GM12891 (cell line): ENCODE measurements at places on chromosomes 2 and 18.

DNA sequence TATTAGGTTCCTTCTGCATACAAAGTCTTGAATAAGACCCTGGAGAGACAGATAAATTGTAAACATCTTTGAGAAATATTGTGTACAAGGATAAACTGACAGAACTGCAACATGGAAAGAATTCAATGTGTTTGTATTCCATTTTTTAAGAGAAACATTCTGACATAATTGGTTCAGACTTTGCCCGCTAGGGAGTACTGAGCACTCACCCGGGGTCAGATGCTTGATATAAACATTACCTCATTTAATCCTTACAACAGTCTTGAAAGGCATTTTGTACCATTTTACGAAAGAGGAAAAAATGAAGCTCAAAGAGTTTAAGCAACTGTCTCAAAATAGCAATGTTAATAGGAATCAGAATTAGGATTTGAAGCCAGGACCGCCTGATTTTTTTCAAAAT, 416.7 kb upstream of the CRIM1 start:
- no peak for DNase-seq

- no peak for DNase-seq
These were observed 5.2 kb downstream of the EML6 start for GRCh38 chr2:54728669-54729120.

DNA sequence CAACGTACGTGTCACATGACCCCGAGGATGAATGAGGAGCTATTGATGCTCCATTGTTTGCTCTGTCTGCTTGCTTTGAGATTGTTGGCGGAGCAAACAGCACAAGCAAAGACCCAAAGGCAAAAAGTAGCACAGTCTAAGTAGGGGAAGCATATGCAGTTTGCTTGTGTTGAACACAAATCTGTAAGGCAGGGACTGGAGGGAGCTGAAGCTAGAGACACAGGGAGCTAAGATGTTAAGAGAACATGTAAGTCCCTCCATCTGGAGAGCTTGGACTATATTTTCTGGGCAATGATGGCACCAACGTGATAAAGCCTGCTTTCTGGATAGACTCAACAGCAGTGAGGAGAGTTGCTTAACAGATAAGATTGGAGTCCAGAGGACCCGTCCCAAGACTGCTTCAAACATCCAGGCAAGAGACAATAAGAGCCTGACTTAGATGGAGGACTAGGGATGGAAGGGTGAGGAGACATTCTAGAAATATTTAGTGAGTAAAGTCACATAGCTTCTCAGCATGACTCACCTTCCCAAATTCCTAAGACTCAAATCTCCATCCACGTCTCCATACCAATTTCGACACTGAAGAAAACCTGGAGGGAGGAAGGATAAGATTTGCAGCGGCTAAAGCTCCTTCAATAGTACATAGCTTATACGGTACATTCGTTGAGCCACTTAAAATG, 88.1 kb upstream of the KLF7 start:
- no peak for DNase-seq

DNA sequence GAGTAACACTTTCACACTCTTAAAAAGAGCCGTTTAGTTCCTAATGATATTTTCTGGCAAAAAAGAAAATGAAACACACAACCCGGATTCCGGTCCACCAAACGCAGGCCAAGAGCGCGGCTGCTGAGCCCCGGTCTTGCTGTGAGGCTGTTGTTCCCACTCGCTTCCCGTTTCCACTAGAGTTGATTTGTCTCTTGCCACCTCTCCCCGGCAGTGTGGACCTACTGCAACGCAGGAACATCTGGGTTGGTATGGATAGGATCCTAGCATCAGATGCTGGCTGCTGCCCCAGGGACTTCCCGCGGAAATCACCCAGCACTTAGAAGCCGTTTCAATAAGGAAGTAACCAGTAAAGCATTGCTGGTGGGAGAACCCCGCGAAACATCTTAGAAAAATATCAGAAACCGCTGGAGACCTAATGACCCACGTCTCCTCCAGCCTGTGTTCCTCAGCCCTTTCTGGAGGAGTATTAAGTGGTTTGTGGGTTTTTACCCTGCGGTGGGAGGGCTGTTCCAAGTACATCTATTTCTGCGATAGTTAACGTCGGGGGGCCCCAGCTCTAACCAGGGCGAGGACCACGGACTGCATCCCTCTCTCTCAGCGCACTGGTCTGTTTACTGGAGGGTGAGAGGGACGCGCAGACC, 939 bp downstream of the DOCK10 start:
- peak; percentile 35 for DNase-seq

DNA sequence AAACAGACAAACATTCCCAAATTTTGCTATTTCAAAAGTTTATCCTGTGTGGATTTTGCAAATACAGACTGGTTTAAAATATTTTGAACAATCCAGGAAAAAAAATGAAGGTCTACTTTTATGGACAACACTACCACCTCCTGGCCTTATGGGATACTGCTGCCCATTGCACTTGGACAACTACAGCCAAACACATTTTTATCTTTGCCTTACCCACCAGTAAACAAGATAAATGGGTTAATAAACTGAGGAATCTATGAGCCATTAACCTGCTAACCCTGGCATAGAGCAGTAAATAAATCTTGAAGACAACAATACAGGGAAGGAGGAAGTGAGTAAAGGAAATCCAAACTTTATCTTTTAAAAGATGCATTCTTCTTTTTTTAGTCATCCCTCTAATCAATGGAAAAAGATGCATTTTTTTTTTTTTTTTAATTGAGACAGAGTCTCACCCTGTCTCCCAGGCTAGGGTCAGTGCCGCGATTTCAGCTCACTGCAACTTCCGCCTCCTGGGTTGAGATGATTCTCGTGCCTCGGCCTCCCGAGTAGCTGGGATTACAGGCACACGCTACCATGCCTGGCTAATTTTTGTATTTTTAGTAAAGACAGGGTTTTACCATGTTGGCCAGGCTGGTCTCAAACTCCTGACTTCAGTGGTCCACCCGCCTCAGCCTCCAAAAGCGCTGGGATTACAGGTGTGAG, 2.1 kb upstream of the SPIRE1 start:
- no peak for DNase-seq

GRCh38 chr2:203532957-203533658, 2.0 kb downstream of the RAPH1 start:
- DNase-seq, result no peak

GRCh38 chr2:219918944-219919343, 291.5 kb downstream of the SLC4A3 start:
- no peak for DNase-seq

GRCh38 chr2:102028470-102028869, 36.7 kb downstream of the IL1R2 start:
- no peak for DNase-seq

- no peak for DNase-seq
These were observed 1583.4 kb upstream of the PIK3C3 start for GRCh38 chr18:40371673-40372072.

DNA sequence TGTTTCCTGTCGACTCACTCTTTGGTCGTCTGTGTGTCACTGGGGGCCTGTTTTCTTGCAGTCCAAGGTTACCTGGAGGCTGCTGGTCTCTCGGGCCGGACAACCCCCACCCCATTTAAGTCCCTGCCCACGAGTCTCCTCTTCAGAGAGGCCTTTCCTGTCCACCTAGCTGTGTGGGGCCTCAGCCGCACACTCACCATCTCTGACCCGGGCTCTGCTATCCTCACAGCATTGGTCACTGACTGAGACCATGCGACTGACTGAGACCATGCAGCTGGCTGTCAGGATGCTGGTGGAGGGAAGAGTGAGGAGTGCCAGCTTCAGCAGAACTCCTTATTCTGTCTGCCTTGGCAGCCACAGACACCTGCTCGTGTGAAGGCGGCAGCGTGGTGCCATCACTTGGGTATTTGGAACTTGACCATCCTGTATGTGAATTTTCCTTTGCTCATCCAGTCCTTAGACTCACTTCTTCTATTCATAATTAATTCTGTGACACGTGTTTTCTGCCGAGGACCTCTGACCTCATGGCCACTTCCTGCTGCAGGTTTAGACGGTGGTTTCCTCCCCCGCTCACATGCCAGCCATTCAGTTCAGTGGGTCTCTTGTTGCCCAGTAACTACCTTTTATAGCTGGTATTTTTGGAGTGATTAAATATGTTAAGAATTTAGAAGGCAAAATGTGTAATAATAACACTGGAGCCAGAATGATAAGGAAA, 47.5 kb upstream of the ASB1 start:
- DNase-seq, result no peak

- no peak for DNase-seq
These were observed 5.7 kb upstream of the WIPF1 start for GRCh38 chr2:174603280-174603679.

GRCh38 chr2:181183878-181184542, 203.6 kb downstream of the UBE2E3 start:
- DNase-seq, result no peak

- no peak for DNase-seq
These were observed 187.5 kb upstream of the DTNA start for GRCh38 chr18:34522603-34523002.

GRCh38 chr18:77014538-77014937, 118.0 kb downstream of the MBP start:
- no peak for DNase-seq
